ENCODE measurements at places on chromosomes 5 and 9.

DNA sequence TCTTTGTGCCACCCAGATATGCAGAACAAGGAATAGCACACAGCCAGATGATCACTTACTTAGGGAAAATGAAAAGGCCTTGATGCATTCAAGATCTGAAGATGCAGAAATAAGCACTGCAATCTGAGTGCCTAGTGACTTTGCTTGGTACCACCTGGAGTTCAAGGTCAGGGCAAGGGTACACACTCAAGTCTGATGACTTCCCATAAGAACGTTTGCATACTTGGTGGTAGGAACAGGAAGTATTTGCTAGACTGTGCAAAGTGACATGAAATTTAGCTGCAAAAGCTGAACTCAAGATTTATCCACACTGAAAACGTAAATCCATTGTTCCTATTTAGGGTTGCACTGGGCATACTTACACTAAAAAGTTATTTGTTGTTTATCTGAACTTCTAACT, 177.1 kb downstream of the PIK3R1 start:
- DNase-seq: no peak

GRCh38 chr9:108081112-108081511, 591.5 kb upstream of the KLF4 start:
- DNase-seq: no peak

GRCh38 chr5:15363601-15364000, 136.4 kb upstream of the FBXL7 start:
- DNase-seq: no peak

GRCh38 chr9:72537671-72538070, 16.3 kb downstream of the TMC1 start:
- no peak for DNase-seq

Data from fibroblast of skin of right quadriceps (primary cell).